ENCODE measurements at places on chromosomes 6 and 20.

- H3K4me1 ChIP-seq, result no peaks in the 10 kb centered on the region
- H3K4me3 ChIP-seq, result no peak overlapping the region
- H3K27ac ChIP-seq, result no peak overlapping the region
- no peak for DNase-seq
Measured at GRCh38 chr20:52349806-52350205, 158.2 kb upstream of the ZFP64 start.

- no peaks in the 10 kb centered on the region for H3K4me1 ChIP-seq
- DNase-seq, result no peak
- H3K36me3 ChIP-seq, result no peaks in the 10 kb centered on the region
- no peak overlapping the region for H3K4me3 ChIP-seq
- no peaks in the 10 kb centered on the region for H3K27me3 ChIP-seq
Measured at GRCh38 chr6:12892151-12892550, 175.6 kb downstream of the PHACTR1 start.

- no peak overlapping the region for H3K27ac ChIP-seq
- peaks cover 4% of the 10 kb centered on the region for H3K36me3 ChIP-seq
- DNase-seq, result no peak
- no peak overlapping the region for H3K4me3 ChIP-seq
Measured at GRCh38 chr6:170537329-170537728, 15.8 kb downstream of the PSMB1 start.

DNA sequence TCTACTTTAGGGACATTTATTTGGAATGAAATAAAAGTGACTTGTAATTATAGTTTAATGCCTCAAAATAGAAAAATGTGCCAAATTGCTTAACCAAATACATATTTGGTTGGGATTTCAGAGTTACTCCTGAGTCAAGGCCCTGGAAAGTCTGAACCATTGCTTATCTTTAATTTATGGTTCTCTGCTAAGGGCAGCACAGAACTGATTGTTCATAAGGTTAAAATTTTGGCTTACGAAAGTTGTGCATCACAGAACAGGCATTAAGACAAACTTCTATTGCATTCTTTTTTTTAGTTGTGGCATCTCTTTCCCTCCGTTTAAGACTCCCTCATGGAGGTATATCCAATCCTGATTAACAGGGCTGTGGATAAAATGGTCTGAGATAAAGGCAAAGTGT is 92.2 kb upstream of the TENT5A start:
- H3K4me3 ChIP-seq, result no peak overlapping the region
- H3K4me1 ChIP-seq, result no peaks in the 10 kb centered on the region
- H3K27ac ChIP-seq, result no peak overlapping the region
- H3K36me3 ChIP-seq, result no peaks in the 10 kb centered on the region
- DNase-seq, result no peak

- H3K4me1 ChIP-seq, result peaks cover 26% of the 10 kb centered on the region
- H3K27ac ChIP-seq, result no peak overlapping the region
- peaks cover 2% of the 10 kb centered on the region for H3K27me3 ChIP-seq
- H3K36me3 ChIP-seq, result no peaks in the 10 kb centered on the region
- no peak overlapping the region for H3K4me3 ChIP-seq
Measured at GRCh38 chr6:106080763-106081095, 5.4 kb upstream of the PRDM1 start.

DNA sequence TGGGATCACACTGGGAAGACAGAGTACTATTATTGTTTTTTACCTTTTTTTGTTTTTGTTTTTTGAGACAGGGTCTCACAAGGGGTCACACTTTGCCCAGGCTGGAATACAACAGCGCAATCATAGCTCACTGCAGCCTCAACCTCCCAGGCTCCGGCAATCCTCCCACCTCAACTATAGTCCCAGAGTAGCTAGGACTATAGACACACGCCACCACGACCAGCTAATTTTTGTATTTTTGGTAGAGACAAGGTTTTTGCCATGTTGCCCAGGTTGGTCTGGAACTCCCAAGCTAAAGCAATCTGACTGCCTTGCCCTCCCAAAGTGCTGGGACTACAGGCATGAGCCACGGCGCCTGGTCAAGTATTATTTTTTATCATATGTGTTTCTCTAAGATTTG is 81.0 kb downstream of the ZMYND8 start:
- no peak overlapping the region for H3K27ac ChIP-seq
- H3K4me3 ChIP-seq, result no peak overlapping the region

- no peaks in the 10 kb centered on the region for H3K27me3 ChIP-seq
- no peak overlapping the region for H3K27ac ChIP-seq
- no peak overlapping the region for H3K4me3 ChIP-seq
- no peaks in the 10 kb centered on the region for H3K36me3 ChIP-seq
- H3K4me1 ChIP-seq, result no peaks in the 10 kb centered on the region
- no peak for DNase-seq
Measured at GRCh38 chr20:39161900-39162299, 199.8 kb downstream of the DHX35 start.

All from T-cell (primary cell).